ENCODE measurements at places on chromosomes 13 and 19. TPM values are rescaled to one million over a fixed set of nuclear protein-coding genes. Genes with fewer than 3 reads are reported as not detected.
A peak's percentile ranks its signal among the peaks of the same experiment; 100 is the strongest.

The ZFP82 gene
- total RNA-seq = 3.3 TPM

The ZNF442 gene
- total RNA-seq = 0.73 TPM

The SYCN gene
- total RNA-seq = 0.37 TPM

DNA sequence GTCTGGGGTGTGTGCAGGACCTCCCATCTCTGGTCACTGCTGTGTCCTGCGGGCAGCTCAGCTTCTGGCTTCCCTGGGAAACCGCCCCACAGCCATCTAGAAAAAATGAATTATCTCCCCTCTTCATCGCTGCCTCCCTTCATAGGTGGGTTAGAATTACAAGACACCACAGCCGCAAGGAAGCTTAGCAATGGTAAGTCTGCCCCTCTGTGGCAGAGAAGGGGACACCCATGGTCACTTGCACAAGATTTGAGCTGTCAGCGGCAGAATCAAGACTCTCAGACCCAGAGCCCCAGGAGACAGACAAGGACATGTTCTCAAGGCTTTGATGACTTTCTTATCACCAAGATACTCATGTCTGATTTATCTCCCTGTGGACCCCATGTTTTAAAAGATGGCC lies 110.8 kb upstream of the PABPC3 start:
- no peak for DNase-seq

- DNase-seq = peak; percentile 67
These were observed 831 bp downstream of the PGPEP1 start for GRCh38 chr19:18340990-18341868.

DNA sequence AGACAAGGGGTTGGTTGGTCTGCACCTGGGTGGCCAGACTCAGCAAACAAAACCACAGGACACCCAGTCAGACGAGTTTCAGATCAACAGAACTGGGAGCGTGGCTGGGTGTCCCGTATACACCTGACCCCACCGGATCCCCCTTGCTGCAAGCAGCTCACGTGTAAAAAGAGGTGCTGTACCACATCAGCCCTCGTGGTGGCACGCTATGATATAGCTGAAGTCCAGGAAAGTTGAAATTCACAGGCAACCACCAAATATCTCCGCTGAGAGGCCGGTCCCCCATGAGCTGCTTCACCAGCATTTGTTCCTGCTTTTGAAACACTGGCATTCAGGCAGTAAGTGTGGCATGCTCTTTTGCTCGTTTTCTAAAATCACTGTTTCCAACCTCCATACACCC lies 92.3 kb downstream of the TUBA3C start:
- DNase-seq = no peak

- no peak for DNase-seq
These were observed 521 bp upstream of the NUP58 start for GRCh38 chr13:25300861-25301346.

The ZNF93 gene
- 3.3 TPM for total RNA-seq

GRCh38 chr13:94291631-94292322 lies 187.7 kb downstream of the DCT start:
- DNase-seq = no peak

- DNase-seq = no peak
These were observed 243.1 kb upstream of the NBEA start for GRCh38 chr13:34698945-34699344.

The LMTK3 gene
- total RNA-seq = 2.6 TPM

The CNFN gene
- not detected for total RNA-seq

GRCh38 chr19:5365905-5366304 lies 25.3 kb upstream of the PTPRS start:
- no peak for DNase-seq

- no peak for DNase-seq
These were observed 341.1 kb downstream of the ENOX1 start for GRCh38 chr13:43445668-43446067.

- DNase-seq = no peak
These were observed 29.3 kb downstream of the WDFY2 start for GRCh38 chr13:51613535-51613934.

The IGFL1 gene
- total RNA-seq = not detected

The FBXO27 gene
- 0.20 TPM for total RNA-seq

The CAPN12 gene
- total RNA-seq = 0.99 TPM

DNA sequence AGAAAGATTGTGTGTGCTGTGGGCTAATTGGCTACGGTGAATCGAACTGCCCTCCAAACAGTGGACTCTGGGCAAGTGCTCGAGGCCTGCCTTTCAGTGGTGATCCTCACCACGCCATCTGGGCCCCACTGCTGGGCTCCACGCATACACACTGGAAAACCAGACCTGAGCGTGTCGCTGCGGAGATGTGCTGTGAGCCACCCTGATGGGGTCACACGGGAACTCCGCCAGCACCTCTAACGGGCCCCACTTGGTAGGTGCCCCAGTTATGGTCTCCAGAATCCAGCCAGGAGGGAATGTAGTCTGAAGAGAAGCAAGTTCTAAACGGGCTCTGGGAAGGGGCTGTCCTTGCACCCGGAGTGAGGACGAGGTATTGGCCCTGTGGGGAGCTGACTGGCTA lies 39.3 kb downstream of the C13orf46 start:
- DNase-seq = no peak

GRCh38 chr19:9407827-9408226 lies 27.5 kb downstream of the ZNF266 start:
- no peak for DNase-seq

The TMEM221 gene
- not detected for total RNA-seq

The C1QTNF9 gene
- total RNA-seq = not detected

The CYP2A7 gene
- not detected for total RNA-seq
